Caki2 (cell line): ENCODE measurements at places on chromosomes 5 and 9. TPM values are rescaled to one million over a fixed set of nuclear protein-coding genes. Genes with fewer than 3 reads are reported as not detected.

DNA sequence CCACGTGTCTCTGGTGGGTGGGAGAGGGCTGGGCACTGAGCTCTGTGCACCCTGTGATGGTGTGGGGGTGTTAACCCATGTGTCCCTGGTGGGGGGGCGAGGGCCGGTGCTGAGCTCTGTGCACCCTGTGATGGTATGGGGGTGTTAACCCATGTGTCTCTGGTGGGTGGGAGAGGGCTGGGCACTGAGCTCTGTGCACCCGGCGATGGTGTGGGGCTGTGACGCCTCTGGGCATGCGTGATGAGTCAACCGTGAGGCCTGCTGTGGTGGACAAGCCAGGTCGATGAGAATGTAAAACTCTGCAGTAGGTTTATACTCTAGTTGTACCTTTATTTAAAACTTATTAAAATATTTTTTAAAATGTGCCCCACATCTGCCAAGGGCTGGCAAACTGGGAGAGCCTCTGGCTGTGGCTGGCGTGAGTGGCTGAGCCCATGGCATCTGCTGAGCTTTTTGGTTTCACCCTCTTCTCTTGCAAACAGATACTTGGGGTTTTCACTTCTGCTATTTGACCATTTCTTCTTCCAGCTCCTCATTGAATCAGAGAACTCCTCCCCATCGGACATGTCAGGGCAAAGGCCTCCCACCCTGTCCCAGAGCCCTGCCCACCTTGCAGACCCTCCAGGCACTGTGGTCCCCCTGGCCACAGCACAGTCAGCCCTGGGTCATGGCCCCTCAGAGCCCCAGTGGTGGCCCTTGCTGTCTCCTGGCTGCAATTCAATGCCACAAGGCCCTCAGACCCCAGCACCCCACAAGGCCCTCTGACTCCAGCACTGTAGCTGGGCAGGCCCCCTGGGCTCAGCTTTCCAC lies 18.5 kb upstream of the EXOC3 start:
- DNase-seq: no peak

DNA sequence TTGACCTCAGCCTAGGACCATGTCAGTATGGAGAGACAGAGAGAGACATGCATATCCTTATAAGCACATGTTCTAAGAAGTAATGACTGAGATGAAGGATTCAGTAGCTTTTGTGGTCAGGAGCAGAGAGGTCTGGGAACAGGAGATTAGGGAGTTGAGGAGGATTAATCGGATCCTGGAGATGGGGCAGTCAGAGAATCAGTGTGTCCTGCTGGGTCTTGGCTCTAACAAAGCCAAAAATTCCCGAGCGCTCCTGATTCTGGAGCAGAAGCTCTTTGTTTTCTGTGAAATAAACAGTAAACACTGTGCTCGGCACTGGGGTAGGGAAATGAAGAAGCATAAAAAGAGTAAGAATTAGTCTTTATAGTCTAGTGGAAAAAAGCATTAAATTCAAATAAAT lies 520.0 kb upstream of the CLINT1 start:
- DNase-seq: no peak

DNA sequence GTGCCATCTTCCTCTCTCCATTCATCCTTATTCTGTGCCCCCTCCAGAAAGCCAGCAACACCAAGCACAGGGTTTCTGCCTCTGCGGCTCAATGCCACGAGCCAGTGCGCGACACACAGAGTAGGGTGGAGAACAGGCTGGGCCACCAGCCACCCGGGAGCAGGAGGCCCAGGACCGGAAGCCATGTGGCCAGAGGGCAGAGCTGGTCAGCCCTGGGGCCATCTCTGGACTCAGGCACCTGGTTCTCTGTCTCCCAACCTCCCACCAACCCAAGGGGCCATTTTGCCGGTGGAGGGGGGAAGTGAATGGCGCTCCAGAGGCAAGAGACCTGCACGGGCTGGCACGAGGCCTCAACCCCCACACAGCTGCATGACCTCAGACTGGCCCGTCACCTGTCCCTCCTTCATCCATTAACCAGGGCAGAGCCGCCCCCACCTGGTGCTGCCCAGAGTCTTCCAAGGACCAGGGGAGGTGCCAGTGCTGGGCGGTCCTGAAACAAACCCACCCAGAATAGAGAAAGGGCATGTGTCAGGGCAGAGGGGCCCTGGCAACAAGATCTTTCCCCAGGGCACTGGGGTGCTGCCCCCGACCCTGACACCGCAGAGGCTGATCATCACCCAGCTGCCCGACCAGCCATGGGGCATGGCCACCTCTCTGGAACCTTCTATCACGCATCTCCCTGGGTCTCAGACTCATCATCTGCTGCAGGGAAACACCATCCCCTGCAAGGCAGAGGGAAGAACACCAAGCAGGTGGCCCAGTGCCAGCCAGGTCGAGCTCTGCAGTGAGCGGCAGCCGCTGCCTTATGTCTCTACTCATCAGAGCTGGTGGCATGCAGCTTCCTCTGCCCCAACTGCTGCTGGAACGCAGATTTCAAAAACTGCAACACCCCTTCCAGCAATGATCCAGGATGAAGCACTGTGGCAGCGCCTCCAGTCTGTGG lies 11.9 kb downstream of the VAV2 start:
- DNase-seq: no peak

Gene PCDHGC5
- not detected in 2 replicates for total RNA-seq

Gene CDX1
- not detected in 2 replicates for total RNA-seq
